SK-N-SH (cell line): ENCODE measurements at places on chromosomes 1 and 21.

GRCh38 chr1:236083650-236084385 lies 18.9 kb upstream of the NID1 start:
- H3K4me1 ChIP-seq = 0 out of 2 replicates have a peak, but pooled peaks cover 8% of the 10 kb centered on the region
- H3K36me3 ChIP-seq = no peaks in the 10 kb centered on the region
- no peak overlapping the region for H3K4me3 ChIP-seq

DNA sequence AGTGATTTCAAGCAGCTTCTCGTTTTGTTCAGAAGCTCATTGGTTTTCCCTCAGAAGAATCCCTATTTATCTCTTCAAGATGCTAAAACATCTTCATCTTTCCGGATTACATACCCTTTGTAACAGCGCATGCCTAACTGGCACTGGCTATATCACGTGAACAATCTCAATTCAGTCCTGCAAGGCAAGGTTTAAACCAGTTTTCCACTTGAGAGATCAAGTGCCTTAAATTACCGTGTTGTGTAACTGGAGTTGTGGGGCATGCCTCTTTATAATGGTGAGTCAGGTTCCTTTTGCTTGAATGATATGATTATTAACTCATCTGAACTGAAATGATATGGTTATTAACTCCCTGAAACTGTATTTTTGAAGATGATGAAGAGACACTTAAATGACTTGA lies 11.0 kb upstream of the ZFP69B start:
- H3K4me3 ChIP-seq = no peak overlapping the region
- H3K36me3 ChIP-seq = no peaks in the 10 kb centered on the region
- no peak for DNase-seq
- no peak overlapping the region for H3K27ac ChIP-seq
- no peaks in the 10 kb centered on the region for H3K4me1 ChIP-seq
- H3K27me3 ChIP-seq = no peaks in the 10 kb centered on the region

GRCh38 chr1:29789221-29789909 lies 553.0 kb downstream of the PTPRU start:
- peaks cover 35% of the 10 kb centered on the region; the same call in 1 of the 2 replicates for H3K4me1 ChIP-seq
- H3K4me3 ChIP-seq = no peak overlapping the region
- peak; percentile 4 for DNase-seq
- no peak overlapping the region for H3K27ac ChIP-seq
- H3K27me3 ChIP-seq = no peaks in the 10 kb centered on the region

DNA sequence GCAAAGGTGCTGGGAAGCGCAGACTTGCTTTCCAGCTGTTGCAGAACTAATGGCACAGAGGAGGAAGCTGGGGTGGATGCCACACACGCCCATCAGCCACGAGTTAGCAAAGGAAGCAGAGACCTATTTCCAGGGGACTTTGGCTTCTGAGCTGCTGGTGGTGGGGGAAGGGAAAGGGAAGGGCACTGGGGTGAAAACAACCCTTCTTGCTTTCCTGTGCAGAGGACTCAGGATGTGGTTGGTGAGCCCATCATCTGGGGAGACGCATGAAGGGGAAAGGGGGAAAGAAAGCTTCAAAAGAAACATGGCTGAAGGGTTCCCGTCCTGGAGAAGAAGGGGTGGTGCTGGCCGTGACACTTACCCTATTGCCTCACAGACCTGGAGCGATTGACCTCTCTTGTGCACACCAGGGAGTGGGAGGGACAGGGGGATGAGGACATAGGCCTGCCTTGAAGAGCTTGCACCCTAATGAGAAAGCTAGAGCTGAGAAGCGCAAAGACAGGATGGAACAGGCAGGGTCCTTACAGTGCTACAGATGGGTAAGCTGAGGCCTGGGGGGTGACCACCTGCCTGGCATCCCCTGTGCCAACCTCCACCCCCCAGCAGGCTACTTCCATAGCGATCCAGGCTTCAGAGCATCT lies 140.8 kb upstream of the RAB4A start:
- no peaks in the 10 kb centered on the region for H3K4me1 ChIP-seq
- no peaks in the 10 kb centered on the region for H3K36me3 ChIP-seq
- no peak overlapping the region for H3K27ac ChIP-seq

DNA sequence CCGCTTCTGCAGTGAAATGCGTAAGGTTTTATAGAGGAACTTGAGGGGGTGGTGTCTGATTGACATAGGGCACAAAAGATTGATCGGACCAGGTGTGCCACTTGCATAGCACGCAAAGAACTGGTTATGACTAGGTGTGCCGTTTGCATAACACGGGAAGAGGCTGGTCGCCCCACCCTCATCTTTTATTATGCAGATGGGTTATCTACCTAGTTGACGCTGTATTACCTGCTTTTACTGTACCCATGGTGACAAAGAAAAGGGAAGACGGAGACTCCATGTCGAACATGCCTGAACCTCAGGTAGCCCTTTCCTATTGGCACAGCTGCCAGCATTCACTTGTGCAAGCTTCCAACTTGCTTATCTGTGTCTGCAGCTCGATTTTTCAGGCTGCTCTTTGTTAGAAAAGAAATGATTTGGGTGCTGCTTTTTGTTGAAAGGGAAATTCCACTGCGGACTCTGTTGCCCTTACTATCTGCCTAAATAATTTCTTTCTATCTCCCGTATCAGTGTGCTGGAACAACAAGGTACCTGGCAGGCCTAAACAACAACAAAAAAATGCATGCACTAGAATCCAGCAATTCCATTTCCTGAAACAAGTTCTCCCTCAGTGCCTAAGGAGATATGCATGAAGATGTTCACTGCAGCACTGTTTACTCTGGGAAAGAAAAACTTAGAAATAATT lies 194.4 kb upstream of the KAZN start:
- no peak for DNase-seq
- H3K27ac ChIP-seq = no peak overlapping the region
- H3K4me3 ChIP-seq = no peak overlapping the region
- no peaks in the 10 kb centered on the region for H3K27me3 ChIP-seq
- no peaks in the 10 kb centered on the region for H3K36me3 ChIP-seq
- H3K4me1 ChIP-seq = no peaks in the 10 kb centered on the region

DNA sequence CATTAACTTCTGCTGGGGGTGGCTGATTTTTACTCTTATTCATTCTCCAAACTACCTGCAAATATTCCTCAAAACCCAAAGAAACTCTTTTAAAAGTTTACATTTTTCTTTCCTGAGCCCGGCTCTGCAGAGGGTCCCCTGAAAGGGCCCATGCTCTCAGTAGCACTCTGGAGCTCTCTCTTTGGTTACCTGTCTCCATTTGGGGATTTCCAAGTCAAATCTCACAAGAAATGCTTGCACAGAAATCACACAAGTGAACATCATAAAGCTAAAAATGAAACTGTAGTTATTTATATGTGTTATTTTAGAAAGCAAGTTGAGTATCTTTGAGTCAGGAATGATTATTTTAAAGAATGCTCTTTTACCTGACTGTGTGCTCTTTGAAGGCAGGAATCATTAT lies 174.5 kb upstream of the PLXNA2 start:
- H3K36me3 ChIP-seq = no peaks in the 10 kb centered on the region
- H3K4me1 ChIP-seq = peaks cover 5% of the 10 kb centered on the region
- no peak overlapping the region for H3K27ac ChIP-seq
- H3K4me3 ChIP-seq = no peak overlapping the region
- no peaks in the 10 kb centered on the region for H3K27me3 ChIP-seq
- no peak for DNase-seq

DNA sequence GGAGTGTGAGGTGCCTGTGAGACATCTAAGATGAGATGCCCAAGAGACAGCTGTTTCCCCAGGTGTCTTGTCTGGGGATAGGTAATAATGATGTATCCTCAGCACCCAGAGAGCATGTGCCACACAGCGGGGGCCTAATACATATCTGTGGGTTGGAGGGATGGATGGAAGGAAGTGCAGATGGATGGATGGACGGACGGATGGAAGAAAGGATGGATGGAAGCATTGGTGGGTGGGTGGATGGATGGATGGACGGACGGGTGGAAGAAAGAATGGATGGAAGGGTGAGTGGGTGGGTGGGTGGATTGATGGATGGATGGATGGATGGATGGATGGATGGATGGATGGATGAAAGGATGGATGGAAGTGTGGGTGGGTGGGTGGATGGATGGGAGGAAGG lies 78.5 kb upstream of the EFHD2 start:
- DNase-seq = no peak
- H3K4me1 ChIP-seq = 0 out of 2 replicates have a peak, but pooled peaks cover 4% of the 10 kb centered on the region
- H3K36me3 ChIP-seq = no peaks in the 10 kb centered on the region
- H3K27me3 ChIP-seq = no peaks in the 10 kb centered on the region

- H3K36me3 ChIP-seq = no peaks in the 10 kb centered on the region
- no peaks in the 10 kb centered on the region for H3K4me1 ChIP-seq
- H3K27ac ChIP-seq = no peak overlapping the region
- no peak for DNase-seq
- no peak overlapping the region for H3K4me3 ChIP-seq
Observed at GRCh38 chr1:178690496-178690895, 34.5 kb upstream of the RALGPS2 start.

DNA sequence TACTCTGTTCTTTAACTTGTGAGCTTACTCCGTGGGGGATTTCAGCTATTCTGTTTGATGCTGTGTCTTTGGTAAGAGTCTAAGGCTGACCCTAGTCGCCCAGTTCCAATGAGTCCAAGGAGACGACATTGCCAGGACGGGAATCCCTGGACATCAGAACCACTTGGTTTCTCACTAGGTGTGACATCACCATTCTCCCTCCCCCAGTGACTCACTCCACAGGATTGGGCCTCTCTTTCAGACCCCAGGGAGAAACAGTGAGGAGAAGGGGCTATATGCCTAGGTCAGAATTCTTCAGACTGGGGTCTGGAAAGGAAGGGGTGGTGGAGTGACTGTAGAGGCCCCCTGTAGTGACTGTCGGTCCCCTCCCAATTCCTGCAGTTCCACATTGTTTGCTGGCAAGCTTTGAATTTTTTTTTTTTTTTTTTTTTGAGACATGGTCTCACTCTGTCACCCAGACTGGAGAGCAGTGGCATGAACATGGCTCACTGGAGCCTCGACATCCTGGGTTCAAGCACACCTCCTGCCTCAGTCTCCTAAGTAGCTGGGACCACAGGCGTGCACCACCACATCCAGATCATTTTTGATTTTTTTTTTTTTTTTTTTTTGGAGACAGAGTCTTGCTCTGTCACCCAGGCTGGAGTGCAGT lies 21.3 kb downstream of the ALPL start:
- H3K4me1 ChIP-seq = no peaks in the 10 kb centered on the region
- DNase-seq = no peak
- H3K36me3 ChIP-seq = no peaks in the 10 kb centered on the region
- H3K4me3 ChIP-seq = no peak overlapping the region
- peaks cover 11% of the 10 kb centered on the region; the same call in 1 of the 2 replicates for H3K27me3 ChIP-seq
- no peak overlapping the region for H3K27ac ChIP-seq

DNA sequence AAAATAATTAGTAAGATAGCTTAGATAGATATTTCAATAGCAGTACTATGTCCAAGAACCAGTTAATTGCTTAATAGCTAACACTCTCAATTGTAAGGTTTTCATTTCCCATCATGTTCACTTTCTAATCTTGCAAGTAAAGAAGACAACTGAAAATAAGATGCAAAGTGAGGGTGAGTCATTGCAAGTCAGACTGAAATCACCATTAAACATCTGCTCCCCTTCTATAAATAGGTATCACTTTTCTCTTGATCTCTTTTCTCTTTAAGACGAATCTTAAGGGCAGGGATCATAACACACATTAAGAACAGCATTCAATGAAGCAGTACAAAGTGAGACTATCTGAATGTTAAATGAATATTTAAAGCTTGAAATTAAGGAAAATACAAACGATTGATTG lies 40.4 kb downstream of the UBR4 start:
- no peak overlapping the region; the same call in 1 of the 2 replicates for H3K4me3 ChIP-seq
- no peak for DNase-seq
- H3K36me3 ChIP-seq = peaks cover 84% of the 10 kb centered on the region
- H3K27ac ChIP-seq = no peak overlapping the region
- H3K4me1 ChIP-seq = peaks cover 16% of the 10 kb centered on the region
- no peaks in the 10 kb centered on the region for H3K27me3 ChIP-seq

- no peak for DNase-seq
- no peak overlapping the region for H3K4me3 ChIP-seq
- no peak overlapping the region for H3K27ac ChIP-seq
- H3K4me1 ChIP-seq = no peaks in the 10 kb centered on the region
- no peaks in the 10 kb centered on the region for H3K27me3 ChIP-seq
Observed at GRCh38 chr1:175783126-175783722, 39.8 kb upstream of the TNR start.

DNA sequence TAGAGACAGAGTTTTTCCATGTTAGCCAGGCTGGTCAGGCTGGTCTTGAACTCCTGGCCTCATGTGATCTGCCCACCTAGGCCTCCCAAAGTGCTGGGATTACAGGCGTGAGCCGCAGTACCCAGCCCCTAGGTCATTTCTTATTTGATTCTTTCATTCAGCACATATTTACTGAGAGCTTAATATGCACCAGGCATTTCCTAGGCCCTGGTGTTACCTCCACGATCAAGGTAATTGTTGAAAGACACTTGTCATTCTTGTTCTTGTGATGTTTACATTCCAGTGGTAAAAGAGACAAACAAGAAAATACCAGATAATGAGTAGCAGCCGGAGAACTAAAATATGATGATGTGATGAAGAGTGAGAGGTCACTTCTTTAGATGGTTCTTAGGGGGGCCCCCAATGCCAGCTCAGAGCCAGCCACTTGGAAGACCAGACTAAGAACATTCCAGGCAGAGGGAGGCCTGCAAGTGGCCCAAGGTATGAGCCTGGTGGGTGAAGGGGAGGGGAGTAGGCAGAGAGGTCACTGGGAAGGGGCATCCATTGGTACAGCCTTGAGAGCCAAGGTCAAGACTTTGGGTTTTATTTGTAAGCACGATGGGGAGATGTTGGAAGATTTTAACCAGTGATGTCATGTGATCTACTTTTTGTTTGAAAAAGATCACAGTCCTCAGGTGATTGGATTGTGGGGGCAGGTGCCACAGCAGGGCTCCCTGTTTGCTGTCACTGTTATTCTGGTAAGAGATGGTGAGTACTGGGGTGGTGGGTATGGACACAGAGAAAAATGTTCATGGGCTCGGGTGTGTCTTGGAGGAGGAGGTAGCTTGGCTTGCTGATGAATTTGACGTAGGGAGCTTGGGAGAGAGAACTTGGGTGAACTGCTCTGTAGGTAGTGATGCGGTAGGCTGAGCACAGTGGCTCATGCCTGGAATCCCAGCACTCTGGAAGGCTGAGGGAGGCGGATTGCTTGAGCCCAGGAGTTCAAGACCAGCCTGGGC lies 18.7 kb downstream of the UBE2Q1 start:
- no peaks in the 10 kb centered on the region for H3K36me3 ChIP-seq
- peaks cover 21% of the 10 kb centered on the region; the same call in 1 of the 2 replicates for H3K27me3 ChIP-seq
- DNase-seq = no peak
- no peak overlapping the region for H3K27ac ChIP-seq
- no peak overlapping the region for H3K4me3 ChIP-seq

- no peak overlapping the region for H3K27ac ChIP-seq
- H3K4me1 ChIP-seq = no peaks in the 10 kb centered on the region; the same call in 1 of the 2 replicates
- no peak for DNase-seq
- H3K36me3 ChIP-seq = no peaks in the 10 kb centered on the region
- H3K4me3 ChIP-seq = no peak overlapping the region
- H3K27me3 ChIP-seq = peaks cover 5% of the 10 kb centered on the region; the same call in 1 of the 2 replicates
Observed at GRCh38 chr1:223224465-223224864, 81.4 kb upstream of the TLR5 start.

- peak; percentile 46 for DNase-seq
- H3K36me3 ChIP-seq = no peaks in the 10 kb centered on the region
- peaks cover 4% of the 10 kb centered on the region; the same call in 1 of the 2 replicates for H3K4me1 ChIP-seq
- H3K27me3 ChIP-seq = no peaks in the 10 kb centered on the region
- H3K4me3 ChIP-seq = no peak overlapping the region
- peak overlapping the region; percentile 51 for H3K27ac ChIP-seq
Observed at GRCh38 chr1:218361298-218362065, 16.3 kb downstream of the TGFB2 start.

- no peak for DNase-seq
- no peak overlapping the region for H3K27ac ChIP-seq
- no peak overlapping the region for H3K4me3 ChIP-seq
- peaks cover 7% of the 10 kb centered on the region for H3K36me3 ChIP-seq
Observed at GRCh38 chr1:19734472-19734999, 65.2 kb downstream of the TMCO4 start.
